Activated T-helper 1 cell treated with anti-CD3 and anti-CD28 coated beads, Interleukin-12 subunit alpha, Interleukin-12 subunit beta, Interleukin-2, Interleukin-4 antibody, amounts not matched to agents 30 ng/mL and 10 ng/mL and 1 ng/mL, durations not matched to agents 14 hours and 24 hours and 36 hours (primary cell): ENCODE measurements at places on chromosomes 11 and 22.

GRCh38 chr11:59997800-59998199 is 19.2 kb upstream of the OOSP4B start:
- DNase-seq, result no peak

DNA sequence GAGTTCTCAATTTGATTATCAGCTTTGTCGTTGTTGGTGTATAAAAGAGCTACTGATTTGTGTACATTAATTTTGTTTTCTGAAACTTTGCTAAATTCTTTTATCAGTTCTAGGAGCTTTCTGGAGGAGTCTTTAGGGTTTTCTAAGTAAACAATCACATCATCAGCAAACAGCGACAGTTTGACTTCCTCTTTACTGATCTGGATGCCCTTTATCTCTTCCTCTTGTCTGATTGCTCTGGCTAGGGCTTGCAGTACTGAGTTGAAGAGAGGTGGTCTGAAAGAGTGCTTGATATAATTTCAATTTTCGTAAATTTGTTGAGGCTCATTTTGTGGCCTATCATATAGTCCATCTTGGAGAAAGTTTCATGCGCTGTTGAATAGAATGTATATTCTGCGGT is 213.0 kb downstream of the DLG2 start:
- DNase-seq, result no peak

DNA sequence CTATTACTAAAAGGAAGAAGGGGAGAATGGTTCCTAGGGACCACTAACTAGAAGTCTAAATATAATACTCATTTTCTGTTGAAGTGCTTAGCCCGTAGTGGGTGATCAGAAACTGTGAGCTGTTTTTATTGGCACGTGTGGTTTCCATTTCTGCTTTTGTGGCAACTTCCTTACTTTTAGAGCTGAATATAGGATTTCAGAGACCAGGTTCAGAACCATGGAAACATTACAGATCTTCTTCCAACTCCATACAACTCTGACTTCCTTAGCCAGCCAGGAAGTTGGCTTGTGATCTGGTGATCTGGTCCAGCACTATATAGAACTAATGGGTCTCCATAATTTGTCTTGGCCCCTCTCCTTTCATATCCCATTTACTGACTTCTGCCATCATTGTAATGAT is 2.6 kb upstream of the ME3 start:
- DNase-seq, result no peak

DNA sequence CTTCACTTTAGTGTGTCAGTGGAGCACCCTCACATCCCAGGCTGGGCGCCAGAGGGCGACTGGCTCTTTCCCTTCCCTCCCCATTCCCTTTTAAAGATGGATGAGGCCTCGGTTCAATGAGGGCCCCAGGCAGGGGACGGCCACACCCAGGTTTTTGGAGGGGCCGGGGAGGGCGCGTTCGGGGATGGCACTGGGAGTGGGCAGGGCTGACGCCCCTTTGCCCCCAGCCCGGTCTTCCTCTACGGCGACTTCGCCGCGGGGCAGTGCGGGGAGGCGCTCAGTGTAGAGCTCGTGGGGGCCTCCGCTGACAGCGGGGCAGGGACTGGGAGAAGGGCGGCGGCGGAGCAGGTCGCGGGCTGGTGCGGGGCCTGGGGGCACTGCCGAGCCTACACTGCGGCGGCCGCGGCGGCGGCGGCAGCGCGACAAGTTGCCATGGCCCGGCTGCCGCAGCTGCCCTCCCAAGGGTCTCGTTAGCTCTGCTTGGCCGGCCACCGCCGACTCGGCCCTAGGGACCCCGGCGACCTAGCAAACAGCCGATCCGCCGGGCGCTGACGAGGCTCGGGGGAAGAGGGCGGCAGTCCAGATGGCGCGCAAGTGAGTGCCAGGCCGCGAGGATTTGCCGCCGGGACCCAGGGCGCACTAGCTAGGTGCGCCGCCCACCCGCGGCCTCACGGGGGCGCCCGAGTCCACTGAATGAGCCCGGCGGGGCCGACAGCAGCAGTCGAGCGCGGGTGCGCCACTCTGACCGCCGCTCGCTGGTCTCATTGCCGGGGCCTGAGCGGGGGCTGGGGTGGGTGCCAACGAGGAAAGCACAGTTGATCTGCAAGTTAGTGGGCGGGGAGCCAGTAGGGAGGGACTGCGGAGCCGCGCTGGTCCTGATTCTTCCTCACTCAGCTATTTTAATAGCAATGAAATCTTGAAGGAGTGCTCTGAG is 92.7 kb downstream of the RRM1 start:
- peak; percentile 80 for DNase-seq

GRCh38 chr11:117011541-117011898 is 86.7 kb downstream of the SIK3 start:
- no peak for DNase-seq

DNA sequence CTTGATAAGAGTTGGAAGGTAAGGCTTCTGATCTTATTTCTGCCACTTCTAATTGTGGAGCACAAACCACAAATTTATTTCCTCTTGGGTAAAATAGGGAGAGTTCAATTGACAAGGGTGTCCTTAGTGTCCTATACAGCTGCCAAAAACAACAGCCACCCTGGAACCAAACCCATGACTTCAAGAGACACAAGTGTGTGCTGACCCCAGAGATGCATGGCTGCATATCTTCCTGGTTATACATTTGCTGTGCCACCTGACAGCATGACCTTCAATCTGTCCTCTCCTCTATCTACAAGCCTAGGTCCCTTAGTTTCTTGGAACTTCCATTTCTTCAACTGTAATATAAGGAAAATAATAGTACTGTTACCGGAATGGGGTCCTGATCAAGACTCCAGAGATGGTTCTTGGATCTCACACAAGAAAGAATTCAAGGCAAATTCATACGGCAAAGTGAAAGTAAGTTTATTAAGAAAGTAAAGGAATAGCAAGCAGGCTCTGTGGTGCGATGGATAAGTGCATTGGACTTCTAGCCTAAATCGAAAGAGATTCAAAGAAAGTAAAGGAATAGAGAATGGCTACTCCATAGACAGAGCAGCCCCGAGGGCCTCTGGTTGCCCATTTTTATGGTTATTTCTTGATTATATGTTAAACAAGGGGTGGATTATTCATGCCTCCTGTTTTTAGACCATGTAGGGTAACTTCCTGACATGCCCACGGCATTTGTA is 15.5 kb upstream of the TMEM123 start:
- DNase-seq, result no peak

DNA sequence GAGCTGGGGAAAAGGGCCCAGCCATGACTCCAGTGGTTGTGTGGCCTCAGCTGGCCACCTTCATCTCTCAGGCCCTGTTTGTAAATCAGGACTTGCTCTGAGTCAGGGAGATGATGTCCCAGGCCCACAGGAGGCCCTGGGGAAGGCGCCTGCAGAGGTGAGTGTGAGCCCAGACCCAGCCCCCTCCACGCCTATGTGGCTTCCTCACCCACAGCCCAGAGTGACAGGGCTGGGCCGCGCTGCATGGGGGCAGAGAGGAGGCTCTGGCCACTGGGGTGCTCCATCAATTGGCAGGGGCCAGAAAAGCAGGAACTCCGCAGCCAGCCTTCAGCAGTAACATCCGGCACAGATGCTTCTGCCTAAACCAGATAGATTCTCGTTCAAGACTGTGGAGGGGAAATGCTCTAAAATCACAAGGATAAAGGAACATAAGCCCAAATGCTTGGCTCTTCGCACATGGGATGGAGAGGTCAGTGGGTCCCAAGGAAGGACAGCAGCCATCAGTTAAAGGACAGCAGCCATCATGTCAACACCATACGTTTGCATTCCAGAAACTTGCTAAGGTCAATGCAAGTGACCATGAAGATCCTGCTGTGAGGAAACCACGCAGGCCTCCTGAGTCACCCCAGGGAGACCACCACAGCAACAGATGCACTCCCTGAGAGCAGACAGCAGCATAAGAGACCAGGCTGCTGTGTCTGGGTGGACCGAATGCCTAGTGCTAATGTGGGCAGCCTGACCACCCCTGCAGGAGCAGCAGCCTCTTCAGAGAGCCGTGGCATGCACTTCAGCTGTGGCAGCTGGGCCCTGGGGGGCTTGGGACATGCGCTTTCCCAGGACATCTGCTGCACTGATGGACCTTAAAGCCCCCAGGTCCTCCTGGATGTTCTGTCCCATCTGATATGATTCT is 28.3 kb downstream of the OSBPL5 start:
- no peak for DNase-seq

DNA sequence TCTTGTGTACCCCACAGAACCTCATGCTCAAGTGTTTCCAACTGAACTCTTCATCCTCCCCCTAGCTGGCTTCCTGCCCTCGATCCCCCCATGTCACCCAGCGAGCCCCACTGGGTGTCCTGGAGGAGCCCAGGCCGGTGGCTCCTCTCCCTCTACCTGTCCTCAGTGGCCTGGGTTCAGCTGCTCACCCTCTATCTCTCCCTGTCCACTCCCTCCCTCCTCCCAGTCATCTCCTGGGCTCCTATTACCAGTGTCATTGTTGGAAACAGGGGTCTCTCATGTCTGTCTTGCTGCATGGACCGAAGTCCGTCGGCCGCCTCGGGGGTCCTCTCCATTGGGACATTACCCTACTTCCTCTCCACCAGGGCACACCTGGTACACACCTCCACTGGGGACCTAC is 12.9 kb upstream of the MPPED1 start:
- DNase-seq, result no peak

- peak; percentile 65 for DNase-seq
These were observed at the start of gene CPT1A for GRCh38 chr11:68841718-68842426. Gene CPT1A, minus strand, starts transcription at chr11:68841916. Its CDS starts 26,442 bp downstream, at chr11:68815474.
